ENCODE measurements at places on chromosomes 16 and 17. TPM values are rescaled to one million over a fixed set of nuclear protein-coding genes. Genes with fewer than 3 reads are reported as not detected.

GRCh38 chr16:62130101-62130500, 93.9 kb upstream of the CDH8 start:
- H3K4me1 ChIP-seq: no peaks in the 10 kb centered on the region
- no peaks in the 10 kb centered on the region for H3K36me3 ChIP-seq
- no peak overlapping the region for H3K27ac ChIP-seq
- no peaks in the 10 kb centered on the region for H3K27me3 ChIP-seq

- H3K36me3 ChIP-seq: no peaks in the 10 kb centered on the region
- peak; percentile 68 for DNase-seq
- H3K4me1 ChIP-seq: no peaks in the 10 kb centered on the region
- H3K27ac ChIP-seq: no peak overlapping the region
- no peak overlapping the region for H3K4me3 ChIP-seq
Observed at GRCh38 chr16:55495616-55496289, 13.1 kb upstream of the LPCAT2 start.

The INCA1 gene
- total RNA-seq: 2.5 TPM

DNA sequence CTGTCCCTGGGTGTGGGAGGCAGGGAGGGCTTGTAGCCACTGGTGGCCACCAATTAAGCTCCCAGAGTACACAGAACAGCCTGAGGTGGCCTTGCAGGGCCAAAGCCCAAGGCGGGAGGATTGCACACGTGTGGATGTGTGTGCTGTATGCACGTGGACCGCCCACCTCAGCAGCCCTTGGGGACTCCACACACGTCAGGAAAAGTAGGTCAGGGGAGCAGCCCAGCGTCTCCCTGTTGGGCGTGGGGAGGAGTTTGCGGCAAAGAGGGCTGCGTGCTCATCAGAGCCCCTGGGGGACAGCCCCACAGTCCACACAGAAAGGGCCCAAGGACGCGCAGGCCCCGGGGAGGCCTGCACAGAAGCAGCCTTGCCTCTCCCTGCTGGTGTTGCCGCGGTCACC, 19.6 kb downstream of the SBK1 start:
- H3K4me3 ChIP-seq: no peak overlapping the region
- no peak for DNase-seq
- H3K4me1 ChIP-seq: no peaks in the 10 kb centered on the region
- H3K27ac ChIP-seq: no peak overlapping the region
- H3K27me3 ChIP-seq: no peaks in the 10 kb centered on the region

DNA sequence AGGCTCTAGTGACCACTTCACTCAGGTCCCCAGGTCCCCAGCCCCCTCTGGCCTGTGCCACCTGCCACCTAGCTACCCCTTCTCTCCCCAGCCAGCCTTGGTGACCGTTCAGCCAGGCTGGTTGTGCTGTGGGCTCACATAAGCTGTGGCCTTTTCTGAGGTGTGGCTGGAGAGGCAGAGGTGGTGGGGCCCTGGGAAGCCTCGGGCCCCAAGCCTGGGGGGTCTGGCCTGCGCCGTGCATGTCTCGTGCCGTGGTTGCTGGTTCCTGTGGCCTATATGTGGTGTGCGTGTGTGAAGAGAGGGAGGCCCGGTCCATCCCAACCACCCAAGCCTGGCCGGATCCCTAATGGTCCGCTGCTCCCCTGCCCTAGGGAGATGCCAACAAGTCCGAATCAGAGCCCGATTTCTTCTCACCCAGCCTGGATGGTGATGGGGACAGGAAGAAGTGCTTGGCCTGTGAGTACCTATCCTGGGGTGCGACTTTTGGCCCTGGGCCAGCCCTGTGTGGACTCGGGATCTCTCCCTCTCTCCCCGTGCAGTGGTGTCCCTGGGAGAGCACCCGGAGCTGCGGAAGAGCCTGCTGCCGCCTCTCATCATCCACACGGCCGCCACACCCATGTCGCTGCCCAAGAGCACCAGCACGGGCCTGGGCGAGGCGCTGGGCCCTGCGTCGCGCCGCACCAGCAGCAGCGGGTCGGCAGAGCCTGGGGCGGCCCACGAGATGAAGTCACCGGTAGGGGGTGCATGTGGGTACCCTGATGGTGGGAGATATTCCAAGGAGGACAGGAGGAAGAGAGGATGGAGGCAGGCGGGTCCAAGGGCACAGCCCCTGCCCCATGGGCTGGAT, 35.9 kb downstream of the CACNA1G start:
- H3K36me3 ChIP-seq: no peaks in the 10 kb centered on the region
- no peak for DNase-seq
- H3K27me3 ChIP-seq: no peaks in the 10 kb centered on the region
- no peak overlapping the region for H3K4me3 ChIP-seq

DNA sequence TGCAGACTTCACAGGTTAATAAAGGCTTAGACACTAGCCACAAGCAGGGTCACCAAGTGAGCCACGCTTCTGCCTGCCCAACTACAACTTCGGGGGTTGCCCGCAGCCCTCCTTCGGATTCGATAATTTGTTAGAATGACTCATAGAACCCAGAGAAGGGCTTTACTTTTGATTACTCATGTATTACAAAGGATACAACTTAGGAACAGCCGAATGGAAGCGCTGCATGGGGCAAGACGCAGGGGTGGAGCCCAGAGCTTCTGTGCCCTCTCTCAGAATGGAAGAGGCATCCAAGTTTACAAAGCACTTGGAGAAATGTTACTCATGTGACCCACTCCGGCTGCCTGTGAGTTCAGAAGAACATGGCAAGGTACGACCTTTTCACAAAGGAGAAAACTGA, 7.5 kb upstream of the CDH5 start:
- no peak overlapping the region for H3K27ac ChIP-seq
- no peaks in the 10 kb centered on the region for H3K36me3 ChIP-seq
- no peaks in the 10 kb centered on the region for H3K27me3 ChIP-seq
- H3K4me1 ChIP-seq: no peaks in the 10 kb centered on the region
- DNase-seq: no peak

The VMO1 gene
- 2.6 TPM for total RNA-seq

- peak within 1 kb of the TSS; percentile 94 for H3K27ac ChIP-seq
- H3K36me3 ChIP-seq: no peaks in the 10 kb centered on the region
- H3K4me3 ChIP-seq: peak within 1 kb of the TSS; percentile 86
- peak; percentile 61 for DNase-seq
- H3K27me3 ChIP-seq: no peaks in the 10 kb centered on the region
Observed at GRCh38 chr16:88785106-88785924, at the start of gene PIEZO1. PIEZO1 (minus strand) TSS chr16:88785220; CDS start chr16:88784964, 256 bp downstream.

DNA sequence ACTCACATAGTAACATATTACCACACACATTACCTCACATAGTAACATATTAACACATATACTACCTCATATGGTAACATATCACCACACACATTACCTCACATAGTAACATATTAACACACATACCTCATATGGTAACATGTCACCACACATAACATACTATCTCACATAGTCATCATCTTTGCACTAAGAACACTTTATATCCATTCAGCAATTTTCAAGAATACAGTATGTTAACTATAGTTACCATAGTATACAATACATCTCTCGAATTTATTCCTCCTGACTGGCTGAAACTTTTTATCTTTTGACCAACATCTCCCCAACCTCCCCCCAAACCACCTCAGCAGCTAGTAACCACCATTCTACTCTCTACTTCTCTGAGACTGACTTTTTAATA, 7.6 kb downstream of the NUDT7 start:
- no peak overlapping the region for H3K27ac ChIP-seq
- no peaks in the 10 kb centered on the region for H3K36me3 ChIP-seq
- no peak overlapping the region for H3K4me3 ChIP-seq
- DNase-seq: no peak
- H3K4me1 ChIP-seq: no peaks in the 10 kb centered on the region
